ENCODE measurements at places on chromosomes 1 and 21. TPM values are rescaled to one million over a fixed set of nuclear protein-coding genes. Genes with fewer than 3 reads are reported as not detected.
A peak's percentile ranks its signal among the peaks of the same experiment; 100 is the strongest.

Gene CD1B
- not detected for polyA plus RNA-seq

Gene FMO1
- 8.0 TPM for polyA plus RNA-seq

Gene NEK2
- polyA plus RNA-seq, result 6.9 TPM

Gene SLAMF7
- polyA plus RNA-seq, result 0.36 TPM

- no peak for DNase-seq
These were observed 1.2 kb upstream of the LRRC53 start for GRCh38 chr1:74513411-74514300.

DNA sequence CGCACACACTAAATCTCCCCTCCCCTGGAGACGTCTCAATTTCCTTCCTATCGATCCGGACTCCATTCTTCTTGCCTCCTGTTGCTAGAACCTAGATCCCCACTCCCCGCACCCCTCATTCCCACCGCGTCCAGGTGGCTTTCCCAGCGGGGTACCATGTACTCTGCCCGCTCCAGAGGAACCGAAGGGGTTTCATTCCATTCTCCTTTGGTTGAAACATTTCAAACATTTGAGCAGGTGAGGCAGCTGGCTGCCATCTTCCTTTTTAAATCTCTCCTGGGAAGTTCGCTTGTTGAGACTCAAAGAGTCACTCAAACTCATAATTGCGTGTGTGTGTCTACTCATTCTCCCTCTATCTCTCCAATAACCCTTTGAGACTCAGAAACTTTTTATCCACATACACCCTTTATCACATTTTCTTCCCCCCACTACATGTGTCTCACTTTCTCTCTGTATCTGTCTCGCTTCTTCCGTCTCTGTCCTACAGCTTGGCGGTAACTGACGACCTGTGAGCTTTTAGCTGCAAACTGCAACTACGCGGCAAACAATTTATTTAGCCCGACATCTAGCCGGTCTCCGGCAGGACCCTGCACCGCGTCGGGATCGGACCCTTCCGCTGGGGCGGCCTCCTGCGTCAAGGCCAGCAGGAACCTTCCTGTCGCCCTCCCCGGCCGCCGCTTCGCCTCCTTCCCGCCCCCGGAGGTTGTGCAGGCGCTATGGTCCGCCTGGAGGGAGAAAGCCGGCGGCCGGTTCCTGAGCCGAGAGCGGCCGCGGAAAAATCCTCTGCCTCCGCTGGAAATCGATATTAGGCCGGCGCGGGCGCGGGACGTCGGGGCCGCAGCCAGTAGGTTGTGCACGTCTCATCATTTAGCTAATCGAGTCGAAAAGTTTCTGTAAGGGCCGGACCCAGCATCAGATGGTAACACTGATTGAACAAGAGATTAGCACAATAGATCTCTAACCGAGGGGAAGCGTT, 3.0 kb upstream of the FOXD3 start:
- peak; percentile 23 for DNase-seq

DNA sequence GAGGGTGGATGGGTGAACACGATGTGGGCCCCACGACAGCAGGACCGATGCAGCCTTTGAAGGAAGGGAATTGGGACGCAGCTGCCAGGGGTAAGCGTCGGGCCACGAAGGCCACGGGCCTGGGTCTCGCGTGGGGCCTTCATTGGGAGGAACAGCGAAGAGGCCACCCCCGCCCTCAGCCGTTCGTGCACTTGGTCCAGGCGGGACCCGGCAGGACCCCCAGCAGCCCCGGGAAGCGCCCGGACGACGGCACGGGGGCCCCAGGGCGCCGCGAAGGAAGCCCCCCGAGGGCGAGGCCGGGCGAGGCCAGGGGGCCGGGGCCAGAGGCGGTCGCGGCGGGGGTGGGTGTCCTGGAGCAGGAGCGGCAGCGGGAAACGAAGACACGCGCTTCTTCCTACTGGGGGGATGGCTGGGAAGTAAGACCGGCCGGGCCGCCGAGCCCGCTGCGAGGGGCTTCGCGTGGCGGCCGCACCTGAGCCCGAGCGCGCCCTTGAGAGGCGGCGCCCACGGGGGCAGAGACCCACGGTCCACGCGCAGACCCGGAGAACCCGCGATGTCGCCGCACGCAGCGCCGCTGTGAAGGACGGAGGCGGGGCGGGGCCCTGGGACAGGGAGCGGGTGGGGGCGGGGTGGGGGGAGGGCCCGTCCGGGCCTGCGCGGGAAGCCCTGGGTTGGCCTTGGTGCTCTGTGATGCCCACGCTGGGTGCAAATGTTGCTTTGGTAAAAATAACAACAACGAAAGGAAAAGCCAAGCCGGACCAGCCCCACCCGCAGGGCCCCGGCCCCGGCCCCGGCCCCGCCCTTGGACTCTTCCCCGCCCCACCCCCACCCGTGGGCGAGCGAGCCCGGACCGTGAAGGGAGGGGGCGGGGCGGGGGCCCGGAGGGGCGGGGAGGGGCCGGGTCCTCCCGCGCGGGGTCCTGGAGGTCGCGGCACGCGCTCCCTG, 56.0 kb upstream of the ADARB1 start:
- DNase-seq, result no peak

DNA sequence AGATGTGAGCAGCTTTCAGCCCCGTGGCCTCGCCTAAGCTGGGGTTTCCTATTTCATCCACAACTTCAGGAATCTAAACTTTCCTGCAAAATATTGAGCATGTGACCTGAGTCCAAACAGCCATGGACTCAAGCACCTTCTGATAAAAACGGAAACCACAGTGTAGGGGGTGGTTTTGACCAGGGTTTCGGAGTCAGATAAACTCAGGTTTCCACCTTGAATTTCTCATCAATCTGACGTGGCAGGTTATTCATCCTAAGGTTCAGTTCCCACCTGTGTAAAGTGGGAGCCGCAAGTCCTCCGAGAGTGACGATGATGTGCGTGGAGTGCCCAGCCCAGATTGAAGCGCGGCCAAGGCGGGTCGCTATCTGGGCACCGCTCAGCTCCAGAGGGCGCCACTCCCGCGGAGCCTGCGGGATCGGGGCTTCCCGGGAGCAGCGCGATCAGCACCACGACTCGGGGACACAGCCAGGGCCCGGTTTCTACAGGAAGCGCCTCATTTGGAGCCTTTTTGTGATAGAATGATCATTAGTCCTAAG, 871 bp upstream of the ETS2 start:
- no peak for DNase-seq

DNA sequence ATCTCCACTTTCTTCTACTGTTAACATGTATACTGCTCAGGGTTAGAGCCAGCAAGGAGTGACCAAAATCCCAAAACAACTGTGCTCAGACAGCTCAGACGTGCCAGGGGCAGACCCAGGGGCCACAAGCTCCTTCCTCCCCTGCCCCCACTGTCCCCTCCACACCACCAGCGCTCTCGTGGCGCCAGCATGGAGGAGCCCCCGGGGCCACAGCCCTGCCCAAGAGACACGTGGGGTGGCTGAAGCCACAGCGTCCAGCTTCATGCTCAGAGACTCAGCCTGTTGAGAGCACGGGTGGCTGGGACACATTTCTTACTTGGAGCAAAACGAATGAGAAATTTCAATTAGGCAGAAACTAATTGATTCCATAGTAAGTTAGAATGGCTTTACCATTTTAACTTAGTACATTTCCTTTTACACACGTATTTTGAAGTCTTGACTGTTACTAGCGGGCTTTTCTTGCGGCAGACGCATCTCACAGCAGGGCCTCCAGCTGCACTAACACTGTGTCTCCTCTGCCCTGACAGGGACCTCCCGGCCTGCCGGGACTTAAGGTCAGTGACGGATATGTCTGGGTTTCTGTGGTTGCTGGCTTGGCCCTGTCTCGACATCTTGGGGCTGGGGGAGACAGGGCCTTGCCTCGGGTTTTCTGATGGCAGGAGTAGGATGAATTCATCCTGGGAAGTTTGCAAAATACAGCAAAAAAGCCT, 54.2 kb downstream of the SLC19A1 start:
- no peak for DNase-seq

DNA sequence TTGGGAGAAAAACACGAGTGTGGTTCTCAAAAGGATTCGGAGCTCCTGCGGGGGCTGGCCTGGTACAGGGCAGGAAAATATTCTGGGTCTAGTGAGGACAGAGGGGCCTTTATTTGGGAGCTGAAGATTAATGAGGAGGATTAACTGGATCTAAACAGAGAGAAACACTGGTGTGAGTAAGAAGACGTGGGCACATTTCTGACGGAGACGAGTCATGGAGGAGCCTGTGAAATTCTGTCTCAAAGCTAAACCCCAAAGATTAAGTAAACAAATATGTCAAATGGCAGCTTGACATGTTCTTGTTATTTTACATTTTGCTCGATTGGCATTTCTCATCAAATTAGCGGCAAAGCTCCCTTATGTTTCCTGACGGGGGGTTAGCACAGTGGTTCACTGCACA, 12.8 kb downstream of the PROK1 start:
- DNase-seq, result no peak

DNA sequence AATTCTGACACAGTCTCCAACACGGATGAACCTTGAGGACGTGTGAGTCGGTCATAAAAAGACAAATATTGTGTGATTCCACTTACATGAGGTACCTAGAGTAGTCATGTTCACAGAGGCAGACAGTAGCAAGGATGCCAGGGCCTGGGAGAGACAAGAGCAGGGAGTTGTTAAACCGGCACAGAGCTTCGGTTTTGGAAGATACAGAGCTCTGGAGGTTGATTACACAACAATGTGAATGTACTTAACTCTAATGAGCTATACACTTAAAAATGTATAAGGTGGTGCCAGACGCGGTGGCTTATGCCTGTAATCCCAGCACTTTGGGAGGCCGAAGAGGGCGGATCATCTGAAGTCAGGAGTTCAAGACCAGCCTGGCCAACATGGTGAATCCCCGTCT, 37.8 kb upstream of the NEK2 start:
- no peak for DNase-seq

DNA sequence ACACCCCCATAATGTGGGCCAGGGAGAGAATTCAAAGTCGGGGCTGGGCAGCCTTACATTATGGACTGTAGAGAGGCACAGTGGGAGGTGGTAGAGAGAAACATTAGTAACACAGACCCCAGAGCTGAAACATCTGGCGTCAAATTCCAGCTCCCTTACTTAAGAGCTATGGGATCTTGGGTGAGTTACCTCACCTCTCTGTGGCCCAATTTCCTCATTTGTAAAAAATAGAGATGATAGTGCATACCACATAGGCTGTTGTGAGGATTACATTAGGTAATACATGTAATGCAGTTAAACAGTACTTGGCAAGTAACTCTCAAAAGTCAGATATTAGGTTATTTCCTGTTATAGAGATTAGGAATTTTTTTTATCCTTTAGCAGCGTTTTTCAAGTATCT, 160.5 kb upstream of the KIAA0040 start:
- DNase-seq, result no peak

DNA sequence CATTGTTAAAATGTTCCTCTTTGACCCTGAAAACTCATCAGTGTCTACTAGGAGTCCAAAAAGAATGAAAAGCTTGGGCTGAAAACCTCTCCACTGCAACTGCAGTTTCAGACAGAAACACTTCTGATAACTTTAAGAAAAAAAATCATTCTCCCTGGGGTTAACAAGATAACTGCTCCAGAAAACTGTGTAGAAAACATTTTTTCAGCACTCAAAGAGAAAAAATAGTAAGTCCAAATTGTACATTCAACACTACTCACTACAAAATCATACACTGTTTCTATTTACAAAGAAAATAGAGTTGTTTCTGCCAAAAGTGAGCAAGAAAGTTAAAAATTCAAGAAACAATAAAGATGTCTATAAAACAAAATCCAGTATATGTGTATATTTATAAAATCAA, 157.8 kb downstream of the RERE start:
- no peak for DNase-seq

All from muscle of back (tissue), 13 donors.